DMS153 (cell line): ENCODE measurements at places on chromosomes 6 and 20.
A peak's percentile ranks its signal among the peaks of the same experiment; 100 is the strongest.

DNA sequence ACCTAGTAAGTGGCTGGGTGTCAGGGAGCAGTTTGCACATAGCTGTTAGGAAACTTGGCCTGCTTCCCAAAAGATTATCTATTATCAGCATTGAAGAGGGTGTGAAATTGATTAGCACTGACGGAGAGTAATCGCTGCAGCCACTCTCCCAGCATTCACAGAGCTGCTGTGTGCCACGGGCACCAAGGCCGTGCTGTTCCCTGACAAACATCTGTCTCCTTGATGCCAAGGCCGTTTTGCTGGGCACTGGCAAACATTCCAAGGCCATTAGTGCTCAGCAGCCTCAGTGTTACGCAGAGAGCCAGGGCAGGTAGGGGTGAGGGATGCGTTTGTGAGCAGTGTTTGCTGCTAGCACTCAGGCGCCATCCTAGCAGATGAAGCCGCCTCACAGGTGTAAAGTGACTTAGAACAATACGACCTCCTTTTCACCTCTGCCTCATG, 57.7 kb upstream of the VSTM2L start:
- DNase-seq, result peak; percentile 49

- DNase-seq, result no peak
These were observed 172.1 kb upstream of the PROKR2 start for GRCh38 chr20:5488823-5489222.

GRCh38 chr6:118748311-118749062, 97.1 kb upstream of the CEP85L start:
- peak; percentile 74 for DNase-seq

DNA sequence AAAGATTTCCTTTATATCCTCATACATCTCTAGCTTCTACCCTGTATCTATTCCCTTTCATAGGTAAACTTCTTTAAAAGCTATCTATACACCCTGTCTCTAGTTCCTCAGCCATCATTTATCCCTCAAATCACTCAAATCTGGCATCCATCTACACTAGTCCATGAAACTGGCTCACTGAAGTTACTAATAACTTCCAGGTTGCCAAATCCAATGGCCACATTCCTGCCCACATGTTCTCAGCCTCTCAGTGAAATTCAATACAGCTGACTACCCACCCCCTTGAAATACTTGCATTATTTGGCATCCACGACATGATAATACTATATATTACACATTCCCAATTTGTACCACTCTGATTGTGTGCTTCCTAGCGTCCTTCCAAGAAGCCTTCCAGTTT, 8.7 kb downstream of the REPS1 start:
- no peak for DNase-seq

- no peak for DNase-seq
These were observed 40.9 kb downstream of the FAM50B start for GRCh38 chr6:3890047-3890446.

DNA sequence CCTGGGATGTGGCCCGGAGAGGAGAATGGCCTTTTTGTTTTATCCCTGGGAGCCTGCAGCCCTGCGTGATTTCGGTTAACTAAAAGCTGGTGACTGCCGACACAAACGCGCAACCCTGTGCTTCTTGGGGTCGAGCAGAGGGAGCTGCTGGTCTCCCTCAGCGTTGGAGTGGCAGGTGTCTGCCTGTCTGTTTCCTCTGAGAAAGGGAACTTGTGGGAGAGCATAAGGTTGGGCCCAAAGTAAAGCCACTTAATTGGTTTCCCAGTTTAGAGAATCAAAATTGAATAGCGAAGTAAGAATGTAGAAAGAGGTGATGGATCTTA, 500 bp downstream of the LTV1 start:
- no peak for DNase-seq

DNA sequence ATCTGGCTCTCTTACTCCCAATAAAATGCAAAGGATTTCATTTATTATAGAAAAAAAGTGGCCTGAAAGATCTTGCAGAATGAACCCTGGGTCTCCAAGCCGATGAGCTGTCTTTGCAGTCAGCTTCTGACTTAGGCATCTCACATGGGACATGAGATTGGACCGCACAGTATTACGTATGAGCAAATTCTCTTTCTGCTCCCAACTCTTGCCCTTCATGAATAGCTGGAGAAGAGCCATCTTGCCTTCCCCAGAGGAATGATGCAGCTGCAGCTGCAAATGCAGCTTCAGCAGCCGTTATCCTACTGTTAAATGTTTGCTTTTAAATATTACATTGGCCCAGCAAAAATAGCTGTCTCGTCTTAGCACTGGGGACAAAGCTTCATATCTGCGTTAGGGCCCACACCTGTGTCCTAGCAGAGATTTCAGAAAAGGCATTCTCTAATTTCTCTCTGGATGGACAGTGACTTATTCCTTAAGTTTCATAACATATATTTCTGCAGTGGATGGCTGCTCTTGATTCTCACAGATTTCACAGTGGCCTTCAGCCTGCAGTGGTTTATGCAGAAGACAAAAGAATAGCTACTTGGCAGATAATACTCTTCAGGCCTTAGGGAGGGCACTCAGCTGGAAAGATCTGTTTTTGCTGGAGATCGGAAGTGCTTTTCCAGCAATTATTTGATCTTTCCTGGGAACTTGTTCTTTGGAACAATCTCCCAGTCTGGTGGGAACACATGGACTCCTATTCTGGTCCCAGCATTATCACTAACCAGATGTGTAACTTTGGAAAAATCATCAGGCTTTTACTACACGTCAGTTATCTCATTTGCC, 129.2 kb downstream of the FYN start:
- no peak for DNase-seq

GRCh38 chr6:121338366-121338765, 4.1 kb upstream of the TBC1D32 start:
- DNase-seq, result no peak

GRCh38 chr20:1402149-1402548, 9.3 kb upstream of the FKBP1A start:
- DNase-seq, result no peak
